Activated CD4-positive, alpha-beta T cell treated with anti-CD3 and anti-CD28 coated beads, Interleukin-2, amount 50 U/mL, for 48 hours (primary cell): ENCODE measurements at places on chromosomes 2 and 18.

GRCh38 chr2:160294339-160294803 is 94.3 kb upstream of the ITGB6 start:
- DNase-seq, result peak; percentile 57

- peak; percentile 92 for DNase-seq
Measured at GRCh38 chr2:112726487-112727190, 5.8 kb downstream of the NT5DC4 start.

- DNase-seq, result no peak
Measured at GRCh38 chr2:11158916-11159573, 3.8 kb downstream of the SLC66A3 start.

DNA sequence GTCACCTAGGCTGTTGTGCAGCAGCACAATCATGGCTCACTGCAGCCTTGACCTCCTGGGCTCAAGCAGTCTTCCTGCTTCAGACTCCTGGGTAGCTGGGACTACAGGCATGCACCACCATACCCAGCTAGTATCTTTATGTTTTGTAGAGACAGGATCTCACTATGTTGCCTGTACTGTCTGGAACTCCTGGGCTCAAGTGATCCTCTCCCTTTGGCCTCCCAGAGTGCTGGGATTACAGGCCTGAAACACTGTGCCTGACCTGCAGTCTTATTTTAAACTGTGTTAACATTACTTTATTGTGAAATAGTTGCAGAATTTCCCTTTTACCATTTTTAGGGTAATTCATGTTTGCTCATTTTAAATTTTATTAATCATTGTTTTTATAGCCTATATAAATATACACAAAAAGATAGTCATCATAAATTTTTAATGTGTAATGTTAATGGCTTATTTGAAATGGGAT is 24.6 kb downstream of the EML4 start:
- no peak for DNase-seq

- DNase-seq, result no peak
Measured at GRCh38 chr2:230124757-230125431, 56.2 kb upstream of the SLC16A14 start.

DNA sequence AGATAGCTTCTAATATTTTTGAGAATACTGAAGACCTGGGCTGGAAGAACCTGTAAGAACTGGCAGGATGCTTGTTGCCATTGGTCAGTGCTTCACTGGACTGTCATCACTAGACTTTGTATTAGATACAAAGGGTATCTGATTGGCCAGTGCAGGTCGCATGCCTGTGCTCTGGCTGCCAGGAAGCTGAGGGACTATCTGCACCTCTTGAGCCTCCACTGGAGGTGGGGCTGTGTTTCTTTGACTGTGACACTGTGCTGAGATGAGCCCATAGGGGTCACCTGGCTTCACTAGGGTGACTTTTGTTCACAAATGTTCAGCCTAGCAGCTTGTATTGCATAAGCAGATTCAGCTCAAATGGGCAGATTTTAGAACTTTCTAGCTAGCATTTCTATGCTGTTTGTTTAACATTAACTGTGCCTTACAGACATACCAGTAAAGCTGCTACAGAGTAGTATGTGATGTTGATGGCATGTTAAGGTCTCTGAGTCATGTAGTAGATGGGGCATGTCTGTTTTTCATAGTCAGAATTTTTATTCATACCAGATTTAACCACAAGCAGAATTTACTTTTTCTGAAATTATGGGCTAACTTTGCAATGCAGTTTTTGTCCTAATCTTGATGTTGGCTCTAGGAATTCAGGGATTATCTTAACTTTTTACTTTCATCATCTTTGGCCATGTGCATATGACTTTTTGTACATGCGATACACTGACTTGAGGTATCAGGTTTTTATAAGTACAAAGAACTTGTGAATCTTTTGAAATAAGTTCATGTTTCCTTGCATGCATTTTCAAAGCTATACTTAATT is 56.1 kb downstream of the RHBDD1 start:
- DNase-seq, result no peak

- DNase-seq, result no peak
Measured at GRCh38 chr2:6934345-6934744, 17.1 kb downstream of the RNF144A start.

DNA sequence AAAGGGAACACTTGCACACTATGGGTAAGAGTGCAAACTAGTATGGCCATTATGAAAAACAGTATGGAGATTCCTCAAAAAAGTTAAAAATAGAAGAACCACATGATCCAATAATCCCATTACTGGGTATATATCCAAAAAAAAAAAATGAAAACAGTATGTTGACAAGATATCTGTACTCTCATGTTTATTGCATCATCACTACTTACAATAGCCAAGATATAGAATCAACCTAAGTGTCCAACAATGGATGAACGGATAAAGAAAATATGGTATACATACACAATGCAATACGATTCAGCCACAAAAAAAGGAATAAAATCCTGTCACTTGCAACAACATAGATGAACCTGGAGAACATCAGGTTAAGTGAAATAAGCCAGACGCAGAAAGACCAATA is 73.3 kb downstream of the LOXHD1 start:
- no peak for DNase-seq

DNA sequence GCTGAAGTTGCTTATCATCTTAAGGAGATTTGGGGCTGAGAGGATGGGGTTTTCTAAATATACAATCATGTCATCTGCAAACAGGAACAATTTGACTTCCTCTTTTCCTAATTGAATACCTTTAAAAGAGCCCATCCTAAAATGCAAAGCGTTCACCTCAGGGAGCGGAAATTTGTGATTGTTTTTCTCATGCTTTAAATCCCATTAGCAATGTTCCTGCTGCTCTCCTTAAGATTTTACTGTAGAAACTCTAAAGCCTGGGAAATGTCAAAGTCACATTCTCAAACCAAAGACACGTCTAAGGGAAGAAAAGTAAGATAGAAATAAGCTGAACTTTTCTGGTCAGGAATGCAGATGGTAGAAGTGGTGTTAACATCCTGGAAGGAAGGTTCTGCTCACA is 285.8 kb upstream of the MAP2 start:
- DNase-seq, result no peak

- DNase-seq, result no peak
Measured at GRCh38 chr2:20221555-20221973, 3.4 kb downstream of the SDC1 start.

- no peak for DNase-seq
Measured at GRCh38 chr2:214481204-214481603, 70.3 kb downstream of the VWC2L start.

- no peak for DNase-seq
Measured at GRCh38 chr2:229563388-229563787, 151.0 kb downstream of the DNER start.

DNA sequence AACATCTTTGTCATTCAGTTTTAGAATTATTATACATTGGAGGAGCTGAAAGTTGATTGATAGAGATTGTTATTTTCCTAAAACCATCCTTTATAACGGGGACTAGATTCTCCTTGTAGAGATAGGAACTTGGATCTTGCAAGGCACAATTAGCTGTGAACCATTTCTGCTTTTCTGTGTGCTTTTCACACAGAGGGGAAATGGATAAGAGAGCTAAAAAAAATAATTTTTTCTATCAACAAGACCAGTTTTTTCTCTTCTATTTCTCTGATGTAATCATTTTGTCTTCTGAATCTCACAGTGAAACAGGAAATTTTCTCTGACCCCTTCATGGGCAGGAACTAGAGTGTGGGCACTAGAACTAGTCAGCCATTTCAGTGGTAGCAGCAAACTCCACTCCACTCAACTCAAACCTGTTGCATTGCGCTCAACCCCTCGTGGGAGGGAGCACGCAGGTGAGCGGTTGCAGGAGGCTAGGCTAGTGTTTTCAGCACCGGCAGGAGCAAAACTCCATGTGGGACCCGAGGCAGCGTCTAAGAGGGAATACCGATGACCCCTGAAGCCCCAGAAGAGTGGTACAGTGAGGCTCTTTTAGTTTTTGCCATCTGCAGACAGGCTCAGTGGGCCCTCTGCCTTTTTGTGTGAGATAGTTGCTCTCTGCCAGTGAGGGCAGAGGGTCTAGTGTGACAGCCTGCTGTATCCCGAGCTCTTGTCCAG is 24.0 kb upstream of the SLC39A10 start:
- DNase-seq, result no peak

- no peak for DNase-seq
Measured at GRCh38 chr2:112829101-112829960, 7.2 kb downstream of the IL1B start.

- no peak for DNase-seq
Measured at GRCh38 chr2:127104166-127104660, 2.7 kb downstream of the BIN1 start.

DNA sequence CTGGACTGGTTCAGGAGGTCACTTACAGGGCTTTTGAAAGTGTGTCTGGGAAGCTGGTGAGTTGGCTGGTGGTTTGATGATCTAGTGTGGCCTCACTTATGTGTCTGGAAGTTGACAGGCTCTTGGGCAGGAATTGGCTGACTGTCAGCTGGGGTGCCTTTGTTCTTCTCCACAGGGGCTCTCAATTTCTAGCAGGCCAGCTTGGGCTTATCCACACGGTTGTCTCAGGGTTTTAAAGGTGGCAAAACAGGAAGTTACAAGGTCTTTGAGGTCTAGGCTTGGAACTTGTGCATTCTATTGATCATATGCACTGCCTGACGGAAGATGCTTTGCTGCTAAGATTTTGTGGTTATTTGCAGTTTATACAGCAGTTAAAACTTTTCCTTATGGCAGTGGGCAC is 52.0 kb upstream of the CELF4 start:
- no peak for DNase-seq

GRCh38 chr2:230439590-230439989 is 23.6 kb downstream of the SP100 start:
- no peak for DNase-seq

- DNase-seq, result no peak
Measured at GRCh38 chr2:27920148-27920885, 29.8 kb downstream of the BABAM2 start.

DNA sequence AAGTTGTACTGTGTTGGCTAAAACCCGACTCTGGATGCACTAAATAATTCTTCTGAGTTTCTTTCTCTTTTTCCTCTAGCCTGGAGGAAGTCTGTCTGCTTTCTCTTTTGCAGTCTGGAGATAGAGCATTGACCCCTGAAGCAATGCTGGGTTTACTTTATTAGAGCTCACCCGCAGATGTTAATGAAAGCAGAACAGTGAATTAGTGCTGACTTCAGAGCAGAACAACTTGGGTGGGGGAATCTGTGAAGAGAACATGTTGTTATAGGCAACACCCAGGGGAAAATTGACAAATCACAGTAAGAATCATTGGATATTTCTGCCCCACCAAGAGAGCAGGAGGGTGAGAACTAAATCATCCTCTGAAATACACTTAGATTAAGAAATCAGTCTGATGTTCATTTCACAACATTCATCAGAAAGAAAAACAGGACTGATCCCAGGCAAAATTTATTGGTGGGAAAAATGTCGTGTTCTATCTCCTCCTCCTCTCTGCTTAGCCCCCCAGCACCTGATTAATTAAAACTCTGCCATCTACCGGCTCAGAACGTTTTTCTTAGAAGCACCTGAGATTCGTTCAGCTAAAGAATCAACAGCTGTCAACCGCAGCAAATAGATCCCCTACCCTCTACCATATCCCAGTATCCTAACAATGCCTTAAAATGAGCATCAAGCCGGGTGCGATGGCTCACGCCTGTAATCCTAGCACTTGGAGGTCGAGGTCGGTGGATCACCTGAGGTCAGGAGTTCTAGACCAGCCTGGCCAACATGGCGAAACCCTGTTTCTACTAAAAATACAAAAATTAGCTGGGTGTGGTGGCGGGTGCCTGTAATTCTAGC is 165.1 kb downstream of the FMNL2 start:
- DNase-seq, result no peak

GRCh38 chr2:144011553-144011952 is 508.4 kb downstream of the ZEB2 start:
- DNase-seq, result no peak

DNA sequence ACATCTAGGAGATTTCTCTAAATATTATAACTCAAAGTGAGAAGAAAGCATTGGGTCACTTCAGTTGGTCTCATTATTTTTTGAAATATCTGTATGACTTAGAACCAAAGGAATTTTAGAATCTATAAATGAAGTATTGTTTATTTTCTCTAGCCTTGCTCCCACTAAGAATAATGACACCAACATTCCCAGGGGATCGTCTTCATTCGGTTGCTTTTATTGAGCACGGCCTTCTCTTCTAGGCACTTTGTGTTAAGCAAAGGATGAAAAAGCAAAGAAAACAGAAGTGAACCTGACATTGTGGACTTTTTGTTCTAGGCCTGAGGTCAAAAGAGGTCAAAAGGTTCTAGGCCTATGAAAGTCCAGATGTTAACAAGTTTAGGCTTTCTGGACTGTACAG is 231.9 kb downstream of the GALR1 start:
- DNase-seq, result no peak

DNA sequence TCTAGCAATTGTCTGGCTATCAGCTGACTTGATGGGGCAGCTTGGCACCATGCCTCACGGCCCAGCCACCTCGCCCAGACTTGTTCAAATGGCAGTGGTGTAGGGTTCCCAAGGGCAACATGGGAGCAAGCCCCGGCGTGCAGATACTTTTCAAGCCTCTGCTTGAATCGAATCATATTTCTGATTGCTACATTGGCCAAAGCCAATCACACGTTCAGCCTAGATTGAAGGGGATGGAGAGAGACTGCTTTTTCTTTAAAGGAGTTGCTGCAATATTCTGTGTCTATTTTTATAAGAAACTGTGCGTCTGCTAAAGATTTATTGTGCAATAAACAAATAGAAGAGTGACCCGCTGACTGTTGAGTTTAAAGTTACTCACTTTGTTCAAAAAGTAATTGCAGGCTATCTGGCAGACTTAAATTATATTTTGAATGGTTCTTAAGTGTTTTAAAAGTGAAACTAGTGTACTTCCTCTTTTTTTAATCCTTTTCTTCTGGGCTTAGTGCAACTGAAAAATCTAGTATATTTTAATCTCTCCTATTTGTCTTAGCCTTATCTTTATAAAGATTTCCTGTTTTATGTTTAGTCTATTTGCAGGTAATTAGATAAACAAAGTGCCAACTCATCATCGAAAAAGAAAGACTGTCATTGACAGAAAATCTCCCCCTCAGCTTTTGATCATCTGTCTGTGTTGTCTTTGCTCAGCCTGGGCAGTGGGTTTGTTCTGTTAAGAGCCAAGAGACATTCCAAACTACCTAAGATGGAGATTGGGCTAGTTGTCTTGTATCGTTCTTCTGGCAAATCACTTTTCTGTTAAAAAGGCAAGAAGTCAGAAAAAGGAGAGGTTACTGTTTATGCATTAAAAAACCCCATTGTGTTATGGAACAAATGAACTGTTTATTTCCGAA is 156.1 kb downstream of the TPGS2 start:
- DNase-seq, result no peak

DNA sequence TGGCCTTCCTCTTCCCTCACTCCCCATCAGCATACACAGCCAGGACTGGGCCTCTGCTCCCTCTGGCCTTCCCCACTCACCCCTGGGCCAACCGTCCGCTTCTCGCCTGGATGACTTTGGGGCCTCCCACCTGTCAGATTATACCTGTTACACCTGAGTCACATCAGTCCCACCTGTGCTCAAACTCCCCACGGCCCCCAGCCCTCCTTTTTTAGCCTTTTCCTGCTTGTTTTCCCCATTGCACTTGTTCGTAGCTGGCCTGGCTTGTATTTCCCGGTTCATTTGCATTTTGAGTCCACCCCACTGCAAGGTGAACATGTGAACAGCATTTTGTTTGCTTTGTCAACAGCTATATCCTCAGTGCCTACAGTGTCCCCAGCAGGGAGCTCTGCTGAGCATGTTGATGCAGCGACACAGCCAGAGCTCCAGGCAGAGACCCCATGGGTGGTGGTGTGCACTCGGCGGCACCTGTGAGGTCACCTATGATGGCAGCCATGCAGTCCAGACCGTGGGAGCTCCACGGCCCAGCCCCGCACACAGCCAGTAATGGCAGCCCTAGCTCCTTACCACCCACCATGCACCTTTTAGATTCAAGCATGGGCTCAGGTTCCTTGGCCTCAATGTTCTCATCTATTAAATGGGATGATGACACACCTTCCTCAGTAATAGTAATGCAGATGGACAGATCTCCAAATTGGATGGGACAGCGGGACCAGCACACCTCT is 276.4 kb upstream of the HS6ST1 start:
- no peak for DNase-seq
